ENCODE measurements at places on chromosomes 3 and 15.

GRCh38 chr15:60972301-60972700 lies 256.8 kb downstream of the RORA start:
- peak; percentile 80 for DNase-seq

- peak; percentile 42 for DNase-seq
Measured at GRCh38 chr3:155302481-155302880, 9.0 kb upstream of the STRIT1 start.

DNA sequence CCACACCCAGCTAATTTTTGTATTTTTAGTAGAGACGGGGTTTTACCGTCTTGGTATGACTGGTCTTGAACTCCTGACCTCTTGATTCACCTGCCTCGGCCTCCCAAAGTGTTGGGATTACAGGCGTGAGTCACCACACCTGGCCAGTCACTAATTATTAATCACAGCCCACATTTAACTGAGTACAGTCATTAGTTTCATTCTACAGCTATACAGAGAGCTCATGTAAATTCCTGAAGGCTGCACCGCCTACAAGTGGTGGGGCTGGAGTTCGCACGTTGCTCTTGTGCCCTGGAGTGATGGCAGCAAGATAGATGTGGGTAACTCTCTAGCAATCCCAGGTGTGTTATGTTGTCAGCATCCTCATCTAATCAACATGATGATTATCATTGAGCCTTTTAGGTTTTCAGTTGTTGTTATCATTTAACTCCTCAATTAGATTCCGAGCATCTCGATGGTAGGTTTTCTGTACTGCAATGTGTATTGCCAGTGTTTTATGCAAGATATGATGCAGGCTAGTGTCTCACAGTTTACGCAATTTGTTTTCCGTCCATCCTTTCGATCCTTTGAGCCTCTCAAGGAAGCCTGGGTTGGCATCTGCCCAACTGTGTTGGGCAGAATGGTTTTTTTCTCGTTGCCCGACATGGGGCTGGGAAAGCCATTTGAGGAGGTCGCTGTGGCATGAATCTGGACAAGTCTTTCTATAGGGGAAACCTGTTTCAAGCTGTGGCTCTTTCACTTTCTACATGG lies 216.3 kb downstream of the LPP start:
- DNase-seq = no peak

GRCh38 chr3:133040696-133041523 lies 2.7 kb downstream of the TMEM108 start:
- peak; percentile 71 for DNase-seq

Data from fibroblast of the aortic adventitia (primary cell).